Right cardiac atrium (tissue), 5 donors: ENCODE measurements at places on chromosomes 16 and 17. TPM values are rescaled to one million over a fixed set of nuclear protein-coding genes. Genes with fewer than 3 reads are reported as not detected.

Gene DRC7
- total RNA-seq: not detected

GRCh38 chr16:82133798-82134197 is 36.2 kb downstream of the MPHOSPH6 start:
- DNase-seq: no peak

GRCh38 chr17:32487473-32488176 is 832 bp downstream of the CDK5R1 start:
- DNase-seq: peak; percentile 70

Gene ZFP3
- total RNA-seq: 11.7 TPM

- DNase-seq: peak; percentile 33
Measured at GRCh38 chr17:34146440-34147043, 108.5 kb upstream of the CCL2 start.

DNA sequence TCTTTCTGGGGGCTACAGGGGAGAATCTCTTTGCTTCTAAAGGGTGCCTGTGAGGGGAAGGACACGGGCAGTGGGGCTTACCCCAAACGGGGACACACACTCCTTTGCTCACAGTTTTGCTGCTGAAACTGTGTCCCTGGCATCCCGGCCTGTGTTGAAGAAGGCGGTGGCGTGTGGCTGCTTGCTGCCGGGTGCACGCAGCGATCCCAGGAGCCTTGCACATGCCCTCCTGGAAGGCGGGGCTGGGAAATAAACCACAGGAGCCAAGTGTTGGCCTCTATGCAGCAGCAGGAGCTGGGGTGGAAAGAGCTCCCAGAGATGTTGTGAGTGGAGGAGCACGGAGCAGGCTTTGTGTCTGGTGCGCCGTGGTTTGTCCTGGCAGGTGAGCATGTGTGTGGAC is 131.0 kb upstream of the CIBAR2 start:
- DNase-seq: no peak

DNA sequence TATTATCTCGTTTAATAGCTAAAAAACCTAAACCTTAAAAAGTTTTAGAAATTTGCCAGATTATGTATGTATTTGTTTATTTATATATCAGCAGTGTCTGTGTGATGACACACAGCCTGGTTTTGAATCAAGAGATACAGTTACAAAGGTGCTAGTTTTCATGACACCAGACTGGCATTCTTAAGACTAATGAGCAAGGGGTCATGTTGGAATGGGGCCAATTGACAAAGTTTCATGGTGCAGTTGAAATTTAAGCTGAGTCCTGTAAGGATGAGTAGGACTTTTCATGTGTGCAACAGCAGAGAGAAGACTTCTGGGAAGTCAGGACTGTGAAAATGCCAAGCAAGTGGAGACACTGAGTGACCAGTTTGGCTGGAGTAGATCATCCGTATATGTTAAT is 3.2 kb upstream of the KRT10 start:
- DNase-seq: no peak

GRCh38 chr17:20234276-20234675 is 225.1 kb downstream of the SPECC1 start:
- DNase-seq: no peak

DNA sequence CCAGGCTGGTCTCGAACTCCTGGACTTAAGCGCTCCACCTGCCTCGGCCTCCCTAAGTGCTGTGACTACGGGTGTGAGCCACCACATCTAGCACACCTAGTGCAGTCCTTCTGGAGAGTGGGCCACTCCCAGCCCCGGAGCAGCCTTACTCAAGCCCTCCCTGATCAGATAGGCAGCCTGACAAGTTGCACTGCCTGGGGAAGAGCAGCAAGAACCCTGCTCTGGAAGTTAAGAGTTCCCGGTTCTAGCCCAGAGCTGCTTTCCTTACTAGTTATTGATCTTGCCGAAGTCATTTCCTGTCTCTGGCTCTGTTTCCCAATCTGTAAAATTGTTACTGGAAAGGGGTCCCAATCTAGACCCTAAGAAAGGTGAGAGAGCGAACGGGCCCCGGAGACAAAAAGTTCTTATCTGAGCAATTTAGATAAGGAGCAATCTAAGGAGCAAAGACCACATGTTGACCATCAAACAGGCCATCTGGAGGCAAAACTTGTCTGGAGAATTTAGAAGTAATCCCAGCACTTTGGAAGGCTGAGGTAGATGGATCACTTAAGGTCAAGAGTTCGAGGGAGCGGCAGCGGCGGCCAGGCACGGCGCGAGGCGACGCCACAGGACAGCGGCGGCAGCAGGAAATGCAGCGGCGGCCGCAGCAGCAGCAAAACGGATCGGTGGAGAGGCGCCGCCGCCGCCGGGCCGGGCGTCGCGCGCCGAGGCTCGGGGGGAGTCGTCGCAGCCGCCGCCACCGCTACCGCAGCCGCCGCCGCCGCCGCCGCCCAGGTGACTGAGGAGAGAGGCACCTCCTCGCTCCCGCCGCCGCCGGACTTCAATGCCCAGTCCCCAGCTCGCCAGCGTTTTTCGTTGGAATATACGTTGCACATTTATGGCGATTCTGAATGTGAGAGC is 4.3 kb upstream of the NAGLU start:
- peak; percentile 89 for DNase-seq

GRCh38 chr16:86316967-86317812 is 193.1 kb upstream of the FOXF1 start:
- DNase-seq: no peak

GRCh38 chr17:60256174-60256573 is 106.4 kb downstream of the CA4 start:
- DNase-seq: no peak

- no peak for DNase-seq
Measured at GRCh38 chr17:44187131-44187899, 543 bp downstream of the TMUB2 start.

DNA sequence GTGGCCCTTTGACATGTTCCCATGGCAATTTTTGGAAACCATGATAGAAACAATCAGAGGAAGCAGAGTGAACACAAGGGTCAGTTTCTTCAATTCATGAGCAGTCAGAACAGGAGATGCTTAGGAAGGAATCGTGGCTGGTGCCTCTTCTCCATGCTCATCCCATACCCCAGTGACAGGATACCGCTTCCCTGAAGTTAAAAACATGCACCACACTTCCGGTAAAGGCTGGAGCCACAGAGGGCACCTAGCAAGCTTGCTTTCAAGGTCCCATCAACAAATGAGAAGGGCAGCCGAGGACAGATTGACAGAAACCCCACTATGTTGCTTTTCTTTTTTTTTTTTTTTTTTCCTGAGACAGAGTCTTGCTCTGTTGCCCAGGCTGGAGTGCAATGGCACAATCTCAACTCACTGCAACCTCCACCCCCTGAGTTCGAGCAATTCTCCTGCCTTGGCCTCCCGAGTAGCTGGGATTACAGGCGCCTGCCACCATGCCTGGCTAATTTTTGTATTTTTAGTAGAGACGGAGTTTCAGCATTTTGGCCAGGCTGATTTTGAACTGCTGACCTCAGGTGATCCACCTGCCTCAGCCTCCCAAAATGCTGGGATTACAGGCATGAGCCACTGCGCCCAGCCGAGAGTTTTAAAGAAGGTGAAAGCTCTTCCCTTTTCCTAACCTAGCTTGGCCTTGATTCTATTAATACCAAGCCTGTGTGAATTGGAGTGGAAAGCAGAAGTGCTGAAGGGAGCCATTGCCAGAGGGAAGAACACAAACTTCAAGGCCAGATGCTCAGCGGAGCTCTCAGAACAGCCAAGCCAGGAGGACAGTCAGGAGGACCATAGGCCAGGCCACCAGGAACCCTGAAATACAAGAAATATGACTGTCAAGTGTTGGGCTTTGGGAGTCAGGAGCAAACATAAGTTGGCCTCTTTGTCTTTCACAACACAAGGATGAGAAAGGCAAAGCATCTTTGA is 16.6 kb downstream of the GP2 start:
- DNase-seq: no peak

Gene RND2
- 5.3 TPM for total RNA-seq

Gene HOXB4
- 0.42 TPM for total RNA-seq
